ENCODE measurements at places on chromosomes 4 and X.

DNA sequence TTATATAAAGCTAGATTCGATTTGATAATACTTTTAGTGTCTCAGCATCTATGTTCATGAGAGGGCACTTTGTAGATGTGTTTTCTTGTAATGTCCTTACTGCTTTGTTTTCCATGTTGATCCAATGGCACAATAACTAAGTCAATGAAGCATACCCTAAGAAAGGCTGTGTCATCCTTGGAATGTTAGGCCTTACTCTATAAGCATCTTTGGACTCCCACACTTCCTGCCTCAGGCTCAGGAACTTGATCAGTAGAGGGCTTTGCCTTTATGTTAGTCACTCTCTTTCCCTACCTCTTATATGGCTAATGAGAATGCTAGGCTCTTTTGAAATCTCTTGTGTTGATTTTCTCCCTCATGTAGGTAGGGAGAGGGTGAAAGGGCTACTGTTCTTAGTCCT is 33.2 kb upstream of the EDA2R start:
- no peak for DNase-seq

- no peak for DNase-seq
These were observed 51.0 kb downstream of the CYTL1 start for GRCh38 chr4:4968161-4968725.

DNA sequence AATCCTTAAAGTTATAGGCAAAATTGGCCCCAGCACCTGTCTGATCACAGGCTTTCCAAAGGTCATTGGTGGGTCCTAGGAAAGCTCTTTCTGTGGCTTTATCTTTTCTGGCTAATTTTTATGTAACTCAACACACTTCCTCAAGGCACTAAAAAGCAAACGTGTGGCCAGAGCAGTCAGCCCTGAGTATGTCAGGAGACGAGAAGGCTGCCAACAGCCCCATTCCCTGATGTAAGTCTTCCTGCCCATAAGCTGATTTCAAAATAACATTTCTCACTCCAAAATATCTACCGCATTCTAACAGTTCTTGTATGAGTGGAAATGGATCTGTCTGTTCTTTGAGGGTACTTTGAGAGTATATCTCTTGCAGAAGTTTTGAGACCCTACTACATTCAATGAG is 25.5 kb upstream of the FUNDC1 start:
- no peak for DNase-seq

DNA sequence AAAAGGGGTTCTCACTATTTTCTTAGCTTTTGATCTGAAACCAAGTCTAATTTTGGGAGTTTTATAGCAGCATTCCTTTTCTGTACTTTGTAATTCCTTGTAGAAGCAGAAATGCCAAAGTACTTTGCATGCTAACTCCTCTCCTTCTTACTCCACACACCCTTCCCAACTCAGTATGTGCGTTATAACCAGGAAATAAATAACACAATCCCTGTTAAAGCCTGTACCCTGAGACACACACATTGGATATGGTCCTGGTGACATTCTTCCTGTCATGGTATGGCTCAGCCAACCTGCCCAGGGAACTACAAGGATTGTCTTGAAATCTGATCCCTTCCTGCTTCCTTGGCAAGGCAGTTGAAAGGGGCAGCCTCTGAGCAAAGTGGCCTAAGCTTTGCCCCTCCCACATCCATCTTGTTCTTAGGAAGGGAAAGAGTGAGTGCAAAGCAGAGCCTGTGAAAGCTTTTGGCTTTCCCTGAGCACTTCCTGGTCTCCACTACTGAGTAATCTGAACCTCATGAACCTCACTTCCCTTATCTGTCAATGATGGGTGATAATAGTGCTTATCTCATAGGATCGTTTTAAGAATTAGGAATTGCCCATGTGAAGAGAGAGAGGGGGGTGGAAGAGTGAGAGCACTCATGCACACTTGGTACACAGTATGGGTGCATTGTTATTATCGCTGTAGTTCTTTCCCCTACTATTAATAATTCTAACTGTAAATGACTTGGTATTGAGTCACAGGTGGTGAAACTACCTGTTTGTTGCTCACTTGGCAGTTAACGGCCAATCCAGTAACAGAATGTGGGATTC is 109.3 kb downstream of the AFF2 start:
- DNase-seq: no peak

GRCh38 chr4:156420623-156421022 is 467.0 kb upstream of the CTSO start:
- DNase-seq: no peak

GRCh38 chrX:6917666-6918065 is 229.8 kb upstream of the STS start:
- no peak for DNase-seq

DNA sequence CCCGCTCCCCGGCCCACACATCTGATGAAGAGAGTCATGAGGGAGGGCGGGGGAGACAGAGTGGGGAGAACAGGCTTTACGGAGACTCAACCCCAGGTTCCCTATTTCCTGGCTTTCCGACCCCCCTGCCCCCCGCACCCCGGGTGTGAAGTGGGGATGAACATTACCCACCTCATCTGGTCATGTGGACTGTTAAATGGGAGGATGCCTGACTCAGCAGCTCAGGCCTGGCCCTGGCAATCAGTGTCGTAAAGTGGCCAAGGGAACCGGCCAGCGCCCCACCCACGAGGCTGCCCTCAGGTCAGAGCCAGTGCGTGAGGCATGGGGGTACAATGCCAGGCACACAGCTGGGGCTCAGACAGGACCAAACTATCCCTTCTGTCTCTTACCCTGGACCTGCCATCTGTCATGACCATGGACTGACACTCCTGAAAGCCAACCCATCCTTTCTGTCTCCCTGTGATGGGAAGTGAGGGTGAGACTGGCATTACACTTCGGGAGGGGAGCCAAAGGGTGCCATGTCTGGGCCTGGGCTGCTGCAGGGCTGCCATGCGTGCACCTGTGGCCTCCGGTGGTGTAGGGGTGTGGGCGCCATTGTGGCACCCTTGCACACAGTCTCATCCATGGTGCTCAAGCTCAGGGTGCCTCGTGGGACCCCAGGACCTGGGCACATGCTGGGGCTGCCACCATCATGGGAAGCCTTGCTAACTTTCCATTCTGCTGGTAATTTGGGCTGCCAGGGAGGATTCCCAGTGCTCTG is 106.1 kb upstream of the PSAPL1 start:
- DNase-seq: no peak

GRCh38 chrX:68112321-68112720 is 321.0 kb downstream of the OPHN1 start:
- no peak for DNase-seq

GRCh38 chr4:6779667-6780565 is 2.6 kb upstream of the KIAA0232 start:
- DNase-seq: no peak

DNA sequence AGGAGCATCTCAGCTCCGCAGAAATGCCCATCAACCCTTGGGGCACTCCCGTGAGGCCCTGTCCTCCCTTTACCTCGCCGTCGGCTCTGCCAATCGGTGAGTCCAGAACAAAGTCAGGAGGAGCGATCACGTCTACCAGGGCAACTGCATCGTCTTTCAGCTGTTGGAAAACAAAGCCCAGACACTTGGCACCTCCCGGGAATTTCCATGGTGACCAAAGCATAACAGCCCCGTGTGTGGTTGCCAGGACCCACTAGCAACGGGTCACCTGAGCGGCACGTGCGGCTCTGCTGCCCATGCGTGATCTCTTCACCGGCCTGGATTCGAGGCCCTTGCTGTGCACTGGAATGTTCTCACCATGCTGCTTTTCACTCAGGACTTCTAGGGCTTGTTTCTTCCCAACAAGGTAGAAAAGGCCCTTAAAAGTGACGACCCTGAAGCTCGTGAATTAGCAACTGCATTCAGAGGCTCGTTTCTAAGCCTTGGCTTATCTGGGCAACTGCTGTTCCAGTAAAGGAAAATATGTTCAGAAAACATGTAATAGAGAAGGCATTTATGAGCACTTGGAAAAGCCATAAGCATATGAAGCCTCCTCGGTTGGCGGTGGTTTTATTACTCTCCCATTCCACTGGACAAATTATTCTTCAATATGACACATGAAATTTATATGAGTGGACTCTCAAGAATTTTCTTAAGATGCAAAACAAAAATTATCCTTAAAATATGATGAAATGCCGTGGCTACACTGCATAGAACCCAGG is 69.5 kb downstream of the ACOX3 start:
- no peak for DNase-seq

GRCh38 chr4:62130230-62130629 is 930.1 kb downstream of the ADGRL3 start:
- no peak for DNase-seq

DNA sequence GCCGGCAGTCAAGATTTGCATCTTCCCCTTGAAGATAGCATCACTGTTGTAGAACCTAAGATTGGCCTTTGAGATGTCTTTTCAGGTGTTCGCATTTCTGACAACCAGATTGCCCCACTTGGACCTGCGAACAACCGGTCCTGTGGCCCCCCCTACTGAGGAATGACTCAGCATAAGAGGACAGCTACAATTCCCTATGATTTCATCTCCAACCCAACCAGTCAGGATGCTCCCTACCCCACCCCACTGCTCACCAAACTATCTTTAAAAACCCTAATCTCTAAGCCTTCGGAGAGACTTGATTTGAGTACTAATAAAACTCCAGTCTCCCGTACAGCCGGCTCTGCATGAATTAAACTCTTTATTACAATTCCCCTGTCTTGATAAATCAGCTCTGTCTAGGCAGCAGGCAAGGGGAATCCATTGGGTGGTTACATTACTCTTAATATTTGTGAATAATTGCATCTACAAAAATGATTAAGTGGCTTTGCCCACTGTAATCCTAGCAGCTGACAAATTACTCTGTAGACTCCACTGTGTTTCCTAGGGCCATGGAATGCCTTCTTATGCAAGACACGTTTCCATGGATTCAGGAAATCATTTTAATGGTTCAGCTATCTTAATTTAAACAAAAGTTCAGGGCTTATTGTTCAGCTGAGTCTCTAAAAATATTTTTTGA is 95.4 kb downstream of the GPR143 start:
- no peak for DNase-seq

- DNase-seq: no peak
These were observed 149.1 kb upstream of the USP38 start for GRCh38 chr4:143035661-143036060.

DNA sequence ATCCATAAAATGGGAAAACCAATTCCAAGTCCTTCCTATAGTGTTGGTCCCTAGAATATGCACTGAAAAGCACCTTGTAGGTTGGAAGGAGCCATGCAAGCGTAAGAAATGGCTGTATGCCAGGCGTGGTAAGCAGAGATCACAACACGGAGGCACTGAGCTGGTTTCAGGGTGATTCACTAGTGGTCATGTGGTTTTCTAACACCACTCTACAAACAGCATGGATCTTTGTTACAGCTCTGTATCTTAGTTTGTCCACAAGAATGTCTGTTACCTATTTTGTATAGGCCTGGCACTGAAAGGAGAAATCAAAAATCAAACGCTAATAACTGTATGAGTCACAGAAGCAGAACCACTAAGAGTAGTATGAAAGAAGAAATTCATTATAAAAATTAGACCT is 71.9 kb downstream of the MAGEB17 start:
- no peak for DNase-seq

DNA sequence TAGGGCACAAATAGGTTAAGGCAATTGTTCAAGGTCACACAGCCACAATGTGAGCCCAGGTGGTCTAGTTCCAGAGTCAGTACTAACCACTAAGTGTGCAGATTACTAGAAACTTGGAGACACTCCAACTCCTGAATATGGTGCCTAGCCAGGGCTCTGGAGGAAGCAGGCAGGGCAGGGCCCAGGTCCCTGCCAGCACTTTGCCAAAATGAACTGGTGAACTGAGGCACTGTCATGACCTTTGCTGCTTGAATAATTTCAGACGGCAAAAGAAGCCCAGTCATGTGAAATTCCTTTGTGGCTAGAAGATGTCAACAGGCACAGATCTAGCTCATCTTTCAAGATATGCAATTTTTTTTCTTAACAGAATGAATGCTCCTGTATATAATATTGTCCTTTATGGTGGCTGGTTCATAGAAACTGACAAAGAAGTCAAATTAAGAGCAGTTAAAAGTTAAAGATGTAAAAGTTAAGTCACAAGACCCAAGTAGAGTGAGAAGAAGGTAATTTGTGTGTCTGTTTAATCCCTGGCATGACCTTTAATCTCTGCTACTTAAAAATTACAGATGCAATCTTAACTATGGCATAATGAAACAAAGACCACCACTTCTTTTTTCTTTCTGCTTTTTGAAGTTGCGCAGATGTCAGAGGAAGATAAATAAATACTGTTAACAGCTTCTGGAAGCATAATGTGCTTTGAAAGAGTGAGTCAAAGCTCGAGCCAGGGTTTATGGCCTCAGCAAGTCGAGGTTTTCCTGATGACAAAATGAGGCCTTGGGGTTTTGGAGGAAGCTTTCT is 54.1 kb downstream of the SHROOM3 start:
- DNase-seq: no peak

DNA sequence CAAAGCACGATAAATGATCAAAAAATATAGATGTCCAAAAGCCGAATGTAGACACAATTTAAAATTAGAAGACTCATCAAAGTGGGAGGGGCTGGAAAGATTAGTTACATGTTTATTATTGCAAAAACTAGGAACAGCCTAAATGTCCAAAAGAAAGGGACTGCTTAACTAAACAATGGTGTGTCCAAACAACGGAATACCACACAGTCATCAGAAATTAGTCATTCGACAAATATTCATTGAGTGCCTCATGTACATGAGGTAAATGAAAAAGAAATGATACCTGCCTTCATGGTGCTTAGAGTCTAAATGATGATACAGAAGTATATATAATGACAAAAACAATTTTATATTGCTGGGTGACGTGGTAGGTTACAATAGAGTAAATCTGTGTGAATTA is 139.7 kb downstream of the MAML3 start:
- DNase-seq: no peak

- no peak for DNase-seq
These were observed 174.6 kb downstream of the SHOX start for GRCh38 chrX:805103-805670.

DNA sequence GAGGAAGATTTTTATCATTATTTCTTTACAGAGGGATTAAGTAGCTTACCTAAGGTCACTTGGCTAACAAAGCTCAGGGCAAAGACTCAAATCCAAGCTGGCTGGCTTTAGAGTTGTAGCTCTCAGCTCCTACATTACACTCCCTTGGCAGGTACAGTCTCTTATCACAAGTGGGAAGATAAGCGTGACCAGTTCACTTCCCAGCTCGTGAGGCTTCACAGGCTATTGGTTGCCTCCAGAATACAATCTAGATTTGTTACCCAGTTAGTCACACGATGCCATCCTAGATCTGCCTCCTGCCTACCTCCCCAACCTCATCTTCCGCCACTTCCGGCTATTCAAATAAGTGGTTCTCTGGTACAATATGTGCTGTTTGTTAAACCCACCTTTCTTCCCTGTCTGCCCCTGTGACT is 3.7 kb downstream of the MMRN1 start:
- DNase-seq: no peak

All from stimulated activated CD8-positive, alpha-beta memory T cell treated with anti-CD3 and anti-CD28 coated beads, Interleukin-15, amount 100 ng/mL, for 48 hours (primary cell).